Muscle of leg (tissue), 16 donors: ENCODE measurements at places on chromosomes 5 and 9.

DNA sequence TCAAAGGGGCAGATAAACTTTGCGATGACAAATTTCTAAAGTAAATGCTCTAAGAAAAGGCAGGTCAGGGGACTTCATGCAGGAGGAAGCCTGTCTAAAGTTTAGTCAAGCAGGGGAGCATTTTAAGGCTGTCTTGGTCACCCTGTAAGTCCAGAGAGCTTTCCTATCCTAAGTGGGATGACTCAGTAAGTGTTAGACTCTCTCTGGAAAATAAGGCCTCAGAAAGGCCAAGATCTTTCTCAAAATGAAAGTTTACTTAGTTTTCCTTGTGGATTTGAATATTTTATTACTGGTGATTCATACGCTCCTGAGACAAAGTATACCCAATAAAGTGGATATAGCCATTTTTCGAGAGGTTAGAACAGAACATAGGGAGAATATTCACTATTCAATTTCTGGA is 806.9 kb upstream of the CDH9 start:
- DNase-seq, result no peak

DNA sequence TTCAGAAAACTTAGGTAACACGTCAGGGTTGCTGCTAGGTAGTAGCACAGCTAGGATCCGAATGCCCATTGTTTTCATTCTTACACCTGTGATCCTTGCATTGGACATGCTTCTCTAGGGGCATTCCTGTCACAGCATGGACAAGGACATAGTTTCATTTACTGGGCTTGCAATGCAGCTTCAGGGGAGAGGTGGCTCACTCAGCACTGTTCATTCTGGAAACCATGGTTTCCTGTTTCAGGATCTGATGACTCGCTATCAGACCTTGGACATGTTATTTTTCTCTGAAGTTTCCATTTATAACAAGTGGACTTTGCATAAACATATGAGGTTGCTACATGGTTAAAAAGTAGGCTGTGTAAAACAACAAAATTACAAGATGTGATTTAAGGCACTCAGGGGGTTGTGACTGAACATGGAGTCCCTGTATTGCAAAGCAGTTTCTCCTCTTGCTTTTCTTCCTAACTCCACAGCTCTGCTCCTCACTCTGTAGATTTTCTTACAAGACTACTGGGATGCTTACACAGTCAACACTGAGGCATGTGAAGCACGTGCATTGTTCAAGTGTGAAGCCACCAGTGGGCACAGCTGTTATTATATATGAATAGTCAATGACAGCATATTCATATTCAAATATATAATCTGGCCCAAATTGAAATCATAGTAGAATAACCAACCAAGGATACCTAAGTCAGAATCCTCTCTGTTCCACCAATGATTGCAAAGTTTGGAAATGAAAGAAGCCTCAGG is 66.1 kb upstream of the STK32A start:
- DNase-seq, result no peak

- no peak for DNase-seq
Measured at GRCh38 chr5:149963729-149964128, 3.2 kb downstream of the SLC26A2 start.

GRCh38 chr9:97892421-97892820 is 29.9 kb downstream of the TRMO start:
- DNase-seq, result no peak

GRCh38 chr5:57539281-57539701 is 56.7 kb upstream of the ACTBL2 start:
- no peak for DNase-seq

GRCh38 chr5:110258460-110259216 is 467.8 kb downstream of the TMEM232 start:
- no peak for DNase-seq

GRCh38 chr5:177516601-177517568 is at the start of gene DDX41:
Gene DDX41, minus strand, starts transcription at chr5:177516961. Its CDS starts 16 bp downstream, at chr5:177516945.
- DNase-seq, result peak; percentile 100

- DNase-seq, result no peak
Measured at GRCh38 chr5:137700282-137700680, 35.6 kb downstream of the KLHL3 start.

DNA sequence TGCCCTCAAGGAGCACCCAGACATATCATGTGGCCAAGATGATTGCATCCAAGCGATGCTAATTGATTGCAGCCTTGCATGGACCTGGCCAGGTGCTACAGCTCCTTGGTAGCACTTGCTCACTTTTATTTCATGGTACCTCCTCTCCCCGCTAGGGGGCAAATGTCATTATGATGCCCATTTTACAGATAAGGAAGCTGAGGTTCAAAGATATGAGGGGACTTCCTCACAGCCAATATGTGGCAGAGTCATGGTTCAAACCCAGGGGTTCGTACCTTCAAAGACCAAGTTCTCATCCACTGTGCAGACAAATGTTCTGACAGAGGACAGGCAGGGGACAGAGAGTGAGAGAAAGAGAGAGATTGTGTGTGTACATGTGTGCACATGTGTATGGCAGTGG is 21.9 kb upstream of the KCNMB1 start:
- DNase-seq, result no peak

GRCh38 chr5:93163010-93163663 is 417.9 kb downstream of the NR2F1-AS1 start:
- peak; percentile 85 for DNase-seq

DNA sequence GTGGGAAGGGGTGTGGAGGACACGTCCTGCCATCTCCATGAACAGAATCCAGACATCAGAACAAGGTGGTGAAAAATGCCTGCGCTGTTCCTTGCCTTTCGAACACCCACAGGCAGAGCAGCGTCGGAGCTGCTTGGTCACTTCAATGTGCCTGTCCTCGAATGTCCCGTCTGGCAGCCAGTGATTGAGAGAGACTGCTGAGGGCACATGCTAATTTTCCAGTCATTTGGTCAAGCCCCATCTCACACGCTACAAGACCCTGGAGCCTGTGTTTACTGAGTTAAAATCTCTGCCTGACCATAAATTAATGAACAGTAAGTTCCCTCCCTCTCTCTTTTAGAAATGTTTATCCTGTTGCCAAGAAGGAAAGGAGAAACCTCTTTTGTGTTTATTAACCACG is 149.3 kb downstream of the NTRK2 start:
- no peak for DNase-seq

DNA sequence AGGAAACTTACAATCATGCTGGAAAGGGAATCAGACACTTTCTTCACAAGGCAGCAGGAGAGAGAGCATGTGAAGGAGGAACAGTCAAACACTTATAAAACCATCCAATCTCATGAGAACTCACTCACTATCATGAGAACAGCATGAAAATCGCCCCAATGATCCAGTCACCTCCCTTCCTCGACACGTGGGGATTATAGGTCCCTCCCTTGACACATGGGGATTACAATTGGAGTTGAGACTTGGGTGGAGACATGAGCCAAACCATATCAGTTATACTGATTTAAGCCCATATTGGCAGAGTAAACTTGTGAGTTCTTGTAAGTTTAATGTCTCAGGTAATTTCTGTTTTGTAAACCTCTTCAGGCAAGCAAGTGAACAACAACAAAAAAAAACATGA is 70.8 kb downstream of the ERAP1 start:
- no peak for DNase-seq

- no peak for DNase-seq
Measured at GRCh38 chr9:101274971-101275768, 109.6 kb downstream of the BAAT start.

DNA sequence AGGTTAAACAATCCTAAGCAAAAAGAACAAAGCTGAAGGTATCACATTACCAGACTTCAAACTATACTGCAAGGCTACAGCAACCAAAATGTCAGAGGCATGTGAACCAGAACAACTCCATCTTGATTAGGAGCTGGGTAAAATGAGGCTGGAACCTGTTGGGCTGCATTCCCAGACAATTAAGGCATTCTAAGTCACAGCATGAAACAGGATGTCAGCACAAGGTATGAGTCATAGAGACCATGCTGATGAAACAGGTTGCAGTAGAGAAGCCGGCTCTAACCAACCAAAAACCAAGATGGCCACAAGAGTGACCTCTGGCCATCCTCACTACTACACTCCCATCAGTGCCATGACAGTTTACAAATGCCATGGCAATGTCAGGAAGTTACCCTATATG is 252.0 kb downstream of the RASEF start:
- DNase-seq, result no peak

GRCh38 chr9:27676827-27677226 is 103.5 kb upstream of the C9orf72 start:
- no peak for DNase-seq

- DNase-seq, result peak; percentile 23
Measured at GRCh38 chr9:89252651-89253267, 58.2 kb upstream of the CKS2 start.

- DNase-seq, result no peak
Measured at GRCh38 chr5:56183506-56183905, 49.6 kb downstream of the ANKRD55 start.

DNA sequence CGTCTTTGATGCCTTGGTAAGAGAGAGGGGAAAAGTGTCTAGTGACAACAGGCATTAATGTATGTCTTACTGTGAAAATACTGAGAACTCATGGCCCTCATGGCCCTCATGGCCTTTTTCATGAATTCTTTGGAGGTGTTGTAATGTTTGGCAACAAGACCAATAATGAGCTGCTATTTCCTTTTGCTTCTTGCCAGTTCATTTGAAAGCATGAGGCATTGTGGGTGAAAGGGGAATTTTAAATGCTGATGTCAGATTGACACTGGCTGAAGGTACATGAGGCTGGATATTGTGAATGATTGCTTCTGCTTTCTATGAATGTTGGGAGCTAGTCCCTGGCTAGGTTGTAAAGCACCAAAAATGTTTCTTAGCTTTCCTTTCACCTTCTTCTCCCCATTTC is 79.2 kb downstream of the DOCK2 start:
- peak; percentile 66 for DNase-seq

DNA sequence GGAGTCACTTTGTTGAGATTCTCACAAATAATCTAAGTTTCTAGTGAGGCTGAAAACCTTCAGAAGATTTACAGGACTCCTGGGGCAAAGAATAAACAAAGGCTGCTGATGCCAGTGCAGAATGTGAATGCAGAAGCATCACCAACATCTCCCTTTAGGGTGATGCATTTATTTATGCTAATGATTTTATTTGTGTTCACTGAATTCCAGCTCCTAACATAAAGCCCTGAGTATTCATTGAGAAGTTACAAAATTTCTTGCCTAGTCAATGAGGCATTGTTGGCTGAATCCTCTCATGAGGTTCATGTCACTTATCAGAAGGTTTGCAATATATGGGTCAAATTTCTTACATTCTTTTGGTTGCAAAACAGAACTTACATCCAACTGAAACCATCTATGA is 70.0 kb downstream of the GRIN3A start:
- no peak for DNase-seq

DNA sequence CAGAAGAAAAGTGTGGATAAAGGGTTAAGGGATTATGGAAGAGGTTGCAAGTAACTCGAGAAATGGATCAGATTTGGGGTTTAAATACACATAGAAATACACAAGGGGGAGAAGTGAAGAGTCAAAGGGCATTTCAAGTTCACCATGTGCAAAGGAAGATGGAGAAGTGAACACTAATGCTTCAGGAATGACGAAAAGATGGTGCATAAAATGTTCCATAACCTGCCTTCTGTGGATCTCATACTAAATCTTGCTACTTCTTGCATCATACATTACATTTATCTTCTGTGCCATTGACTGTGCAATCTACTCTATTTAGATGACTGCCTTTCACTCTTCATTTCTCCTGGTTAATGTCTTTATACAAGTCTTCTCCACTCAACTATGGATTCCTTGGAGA is 5.7 kb upstream of the SMC2 start:
- DNase-seq, result no peak

- no peak for DNase-seq
Measured at GRCh38 chr5:87277279-87277835, 9.7 kb downstream of the RASA1 start.

DNA sequence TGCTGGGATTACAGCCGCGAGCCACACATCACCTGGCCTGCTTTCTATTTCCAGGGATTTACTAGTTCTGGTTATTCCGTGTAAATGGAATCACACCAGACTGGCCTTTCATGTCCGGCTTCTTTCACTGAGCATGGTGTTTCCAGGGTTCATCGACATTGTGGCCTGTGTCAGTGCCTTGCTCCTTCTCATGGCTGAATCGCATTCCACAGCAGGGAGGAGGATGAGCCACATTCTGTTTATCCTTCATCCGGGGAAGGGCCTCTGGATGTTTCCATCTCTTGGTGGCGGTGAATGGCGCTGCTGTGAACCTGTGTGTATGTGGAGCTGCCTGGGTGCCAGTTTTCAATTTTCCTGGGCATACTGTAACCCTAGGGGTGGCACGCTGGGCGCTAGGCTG is 58.7 kb upstream of the RNU6ATAC start:
- no peak for DNase-seq

- peak; percentile 36 for DNase-seq
Measured at GRCh38 chr5:10201223-10201868, 48.3 kb downstream of the ATPSCKMT start.

- DNase-seq, result peak; percentile 80
Measured at GRCh38 chr9:16136961-16137360, 584.1 kb downstream of the CCDC171 start.

- DNase-seq, result no peak
Measured at GRCh38 chr9:32339424-32339823, 45.0 kb upstream of the ACO1 start.

DNA sequence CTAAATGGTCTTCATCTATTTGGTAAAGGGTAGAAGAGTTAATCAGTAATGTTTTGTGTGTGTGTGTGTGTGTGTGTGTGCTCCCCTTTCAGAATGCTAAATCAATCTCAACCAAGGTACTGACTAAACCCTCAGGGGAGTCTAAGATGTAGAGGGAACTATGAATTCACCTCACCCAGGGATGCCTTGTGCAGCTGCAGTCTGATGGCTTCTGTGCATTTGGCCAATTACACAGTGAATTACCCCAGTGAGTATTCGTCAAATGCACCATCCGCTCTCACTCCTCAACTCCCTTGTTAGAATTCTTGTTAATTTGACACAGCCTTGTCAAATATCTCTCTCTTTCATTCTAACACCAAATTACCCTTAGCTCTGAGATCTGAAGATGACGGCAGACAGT is 234.6 kb downstream of the GABRB2 start:
- DNase-seq, result no peak

- DNase-seq, result no peak
Measured at GRCh38 chr9:89452561-89452960, 45.4 kb downstream of the SEMA4D start.

- no peak for DNase-seq
Measured at GRCh38 chr5:57334475-57334874, 148.1 kb downstream of the ACTBL2 start.

DNA sequence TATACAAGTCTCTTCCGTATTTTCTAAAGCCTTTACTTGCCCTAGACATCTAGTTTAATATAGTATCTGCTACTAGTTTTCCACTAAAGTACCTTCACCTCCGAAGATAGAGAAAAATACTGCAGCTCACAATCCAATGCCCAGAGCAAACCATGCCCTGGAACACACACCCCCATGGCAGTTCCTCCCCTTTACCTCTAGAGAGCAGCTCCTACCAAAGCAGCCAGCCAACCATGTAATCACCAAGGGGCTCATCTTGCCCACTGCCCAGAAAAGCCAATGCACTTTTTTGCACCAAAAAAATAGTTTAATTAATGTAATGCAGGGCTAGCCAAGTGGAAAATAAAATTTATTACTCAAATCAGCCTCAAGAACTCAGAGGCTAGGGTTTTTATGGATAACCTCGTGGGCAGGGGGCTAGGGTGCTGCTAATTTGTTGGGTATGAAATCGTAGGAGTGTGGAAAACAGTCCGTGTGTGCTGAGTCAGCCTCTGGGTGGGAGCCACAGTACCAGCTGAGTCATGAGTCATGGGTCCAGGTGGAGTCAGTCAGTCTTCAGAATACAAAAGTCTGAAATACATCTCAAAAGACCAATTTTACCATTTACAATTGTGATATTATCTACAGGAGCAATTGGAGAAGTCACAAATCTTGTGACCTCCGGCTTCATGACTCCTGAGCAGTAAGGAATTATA is 120.1 kb upstream of the ACO1 start:
- DNase-seq, result no peak
